ENCODE measurements at places on chromosomes 4 and X. TPM values are rescaled to one million over a fixed set of nuclear protein-coding genes. Genes with fewer than 3 reads are reported as not detected.

Gene ANKRD50
- 32.6 TPM for total RNA-seq

Gene SASH3
- total RNA-seq: not detected

Gene HSFX2
- total RNA-seq: not detected

Gene NWD2
- total RNA-seq: 0.26 TPM

Gene CCSER1
- total RNA-seq: 10.9 TPM

Gene FHIP1A
- 25.2 TPM for total RNA-seq

Gene CXCL11
- not detected for total RNA-seq

Gene EDA2R
- total RNA-seq: 5.3 TPM

Gene COL4A5
- total RNA-seq: 63.1 TPM

Gene UGT2A1
- total RNA-seq: not detected

Gene C1QTNF7
- total RNA-seq: not detected

Gene MND1
- total RNA-seq: 1.3 TPM

Gene HTN3
- total RNA-seq: not detected

Gene RIBC1
- total RNA-seq: 0.26 TPM

Gene CSAG1
- not detected for total RNA-seq

Gene MYL5
- total RNA-seq: 2.9 TPM

Gene AKAP4
- not detected for total RNA-seq

Gene PCSK1N
- total RNA-seq: 0.26 TPM

Gene HTN1
- total RNA-seq: not detected

Gene ARHGEF38
- total RNA-seq: 0.26 TPM

Gene CD38
- not detected for total RNA-seq

Gene RBM46
- 0.53 TPM for total RNA-seq

Gene TLR7
- total RNA-seq: not detected

Gene DRD5
- total RNA-seq: not detected

Gene RADX
- 1.7 TPM for total RNA-seq

Gene TMEM35A
- not detected for total RNA-seq

Gene GRID2
- total RNA-seq: not detected

Gene ADD1
- total RNA-seq: 71.9 TPM

Gene MAML3
- total RNA-seq: 0.79 TPM

Gene TLR6
- 0.26 TPM for total RNA-seq

Gene UGT2B11
- total RNA-seq: not detected

Gene SSX3
- not detected for total RNA-seq

Gene SYP
- total RNA-seq: under 0.01 TPM

Gene HDAC8
- 17.6 TPM for total RNA-seq

Gene RAB39B
- 2.6 TPM for total RNA-seq

Gene FAM114A1
- total RNA-seq: 44.2 TPM

Gene NLGN3
- under 0.01 TPM for total RNA-seq

Gene GPR82
- total RNA-seq: not detected
